ENCODE measurements at places on chromosomes 5 and 9.
A peak's percentile ranks its signal among the peaks of the same experiment; 100 is the strongest.

GRCh38 chr5:149961957-149962409 is 1.4 kb downstream of the SLC26A2 start:
- peak; percentile 77 for DNase-seq

GRCh38 chr5:160033546-160034252 is 24.8 kb downstream of the TTC1 start:
- DNase-seq, result no peak

GRCh38 chr9:90925581-90926257 is 124.1 kb downstream of the SYK start:
- no peak for DNase-seq

DNA sequence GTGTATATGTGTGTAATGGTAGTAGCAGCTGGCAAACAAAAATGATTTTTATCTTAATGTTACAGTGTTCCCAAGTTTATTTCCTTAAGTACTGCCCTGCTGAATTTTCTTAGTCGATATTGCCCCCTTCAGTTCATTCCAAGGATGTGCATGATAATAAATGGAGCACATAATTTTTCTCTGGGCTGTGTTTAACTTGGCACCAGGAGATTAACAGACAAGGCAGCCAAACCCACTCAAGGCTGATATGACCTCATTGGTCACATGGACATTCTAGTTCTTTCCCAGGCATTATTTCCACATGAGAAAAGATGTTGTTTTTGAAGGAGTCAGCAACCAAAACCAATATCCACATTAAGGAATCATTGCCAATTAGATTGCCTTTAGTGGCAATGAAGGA is 61.8 kb downstream of the COX7C start:
- peak; percentile 64 for DNase-seq

GRCh38 chr5:162323466-162323865 is 255.9 kb downstream of the GABRG2 start:
- no peak for DNase-seq
